ENCODE measurements at places on chromosomes 7 and 10.

DNA sequence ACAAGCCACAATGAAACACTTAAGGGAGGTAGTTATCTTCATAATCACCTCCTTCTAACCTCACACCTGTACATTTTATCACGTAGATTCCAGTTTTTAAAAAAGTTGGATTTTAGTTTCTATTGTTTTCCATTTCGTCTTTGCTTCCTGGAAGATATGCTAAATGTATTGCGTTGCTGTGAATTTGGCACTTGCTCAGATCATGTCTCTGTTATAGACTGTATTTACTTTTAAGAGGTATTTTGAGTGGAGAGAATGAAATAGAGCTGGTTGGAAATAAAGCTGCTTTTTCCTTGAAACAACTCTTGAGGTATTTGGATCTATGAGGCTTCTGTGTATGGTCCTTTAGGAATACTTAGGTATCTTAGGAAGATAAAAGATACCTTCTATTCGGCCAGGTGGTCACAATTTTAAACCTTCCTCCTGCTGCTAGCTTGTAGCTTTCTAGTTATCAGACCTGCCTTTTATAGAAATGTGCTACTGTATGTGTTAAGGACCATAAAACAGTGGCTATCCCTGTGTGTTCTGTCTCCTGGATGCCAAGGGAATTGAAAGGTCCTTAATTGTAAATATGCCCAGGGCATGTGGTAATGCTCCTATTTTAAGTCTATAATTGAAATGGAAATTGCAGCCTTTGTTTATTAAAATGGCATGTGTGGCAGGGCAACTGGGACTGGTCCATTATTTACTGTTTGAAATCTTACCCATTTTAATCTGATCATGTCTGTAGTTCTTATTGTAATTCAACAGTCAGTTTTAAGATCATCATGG, 147.7 kb downstream of the SND1 start:
- no peak for DNase-seq

- DNase-seq: peak; percentile 71
Measured at GRCh38 chr7:4830176-4830575, 31.7 kb downstream of the PAPOLB start.

DNA sequence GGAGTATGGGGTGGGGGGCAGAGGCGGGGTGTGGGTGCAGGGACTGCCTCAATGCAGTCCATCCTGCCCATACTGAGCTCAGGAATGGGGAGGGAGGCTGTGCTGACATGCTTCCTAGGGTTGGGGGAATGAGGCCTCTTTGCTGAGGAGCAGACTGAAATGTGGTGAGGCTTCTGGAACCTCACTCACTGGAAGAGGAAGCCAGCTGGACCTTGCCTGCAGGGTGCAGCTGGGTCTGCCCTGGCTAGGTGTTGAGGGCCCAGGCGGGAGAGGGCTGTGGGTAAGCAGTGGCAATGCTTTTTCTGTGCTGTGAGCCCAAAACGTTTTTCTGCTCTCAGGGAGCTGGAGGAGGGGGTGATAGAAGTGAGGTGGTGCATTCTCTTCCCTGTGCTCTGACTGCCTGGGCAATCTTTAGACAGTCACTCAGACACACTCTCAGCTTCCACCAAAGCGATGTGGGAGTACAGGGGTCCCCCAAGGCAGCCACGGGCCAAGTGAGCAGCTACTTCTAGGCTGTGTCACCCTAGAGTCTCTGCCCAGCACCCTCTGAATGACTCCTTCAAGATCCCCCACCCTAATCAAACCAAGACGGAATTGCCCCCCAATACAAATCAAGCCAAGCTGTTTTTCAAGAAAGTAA, 41.1 kb upstream of the BMPR1A start:
- DNase-seq: no peak

DNA sequence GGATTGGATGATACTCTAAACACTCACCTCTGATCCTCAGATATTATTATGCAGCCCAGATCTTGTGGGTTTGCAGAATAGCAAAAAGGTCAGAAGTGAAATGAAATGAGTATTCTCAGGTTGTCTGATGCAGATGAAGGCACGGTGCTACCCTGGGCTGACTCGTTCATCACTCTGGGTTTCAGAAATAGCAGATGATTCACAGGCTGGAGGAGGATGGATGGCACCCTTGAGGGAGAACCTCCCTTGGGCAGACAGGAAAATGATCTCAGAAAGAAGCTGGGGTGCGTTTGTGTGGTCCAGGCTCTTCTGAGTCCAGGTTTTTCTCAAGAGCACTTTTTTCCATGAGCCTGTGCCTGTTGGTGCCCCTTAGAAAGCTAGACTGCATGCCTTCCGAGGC, 515.8 kb upstream of the MKI67 start:
- no peak for DNase-seq

GRCh38 chr7:144027070-144027469, 21.7 kb upstream of the OR2A5 start:
- no peak for DNase-seq

- DNase-seq: no peak
Measured at GRCh38 chr10:125699562-125700143, 16.7 kb upstream of the TEX36 start.

GRCh38 chr10:86316274-86316835, 50.2 kb downstream of the GRID1 start:
- DNase-seq: no peak

DNA sequence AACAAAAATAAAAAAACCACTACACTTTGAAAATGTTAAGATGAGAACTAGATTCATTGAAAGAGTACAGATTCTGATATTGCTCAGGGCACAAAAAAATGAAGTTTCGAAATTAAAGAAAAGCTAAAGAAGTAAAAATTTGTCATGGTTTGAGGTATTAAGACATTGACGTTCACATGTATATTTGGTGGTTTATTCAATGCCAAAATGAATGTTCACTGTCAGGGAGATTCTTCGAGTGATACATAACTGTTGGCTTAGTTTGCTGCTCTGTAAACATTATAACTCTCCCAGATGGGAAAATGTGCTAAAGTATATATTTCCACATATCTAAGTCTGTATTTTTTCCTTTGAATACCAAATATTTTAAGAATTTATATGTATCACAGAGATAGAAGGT, 345.0 kb downstream of the SEMA3D start:
- no peak for DNase-seq

- no peak for DNase-seq
Measured at GRCh38 chr7:82623812-82624211, 180.2 kb upstream of the CACNA2D1 start.

- peak; percentile 43 for DNase-seq
Measured at GRCh38 chr10:110409926-110410325, 87.8 kb upstream of the DUSP5 start.

DNA sequence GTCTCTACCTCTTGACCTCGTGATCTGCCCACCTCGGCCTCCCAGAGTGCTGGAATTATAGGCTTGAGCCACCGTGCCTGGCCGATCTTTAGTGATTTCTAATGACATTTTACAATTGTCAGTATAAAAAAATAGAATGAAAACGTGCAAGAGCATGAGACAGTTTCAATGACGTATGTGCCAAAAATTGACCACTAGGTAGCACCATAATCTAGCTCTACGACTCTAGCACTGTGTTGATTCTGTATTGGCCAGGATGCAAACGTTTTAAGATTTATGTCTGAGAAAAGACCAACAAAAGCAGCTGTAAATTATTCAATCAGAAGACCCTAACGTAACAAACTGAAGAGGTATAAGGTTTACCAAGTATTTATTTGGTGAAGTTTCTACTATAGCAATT, 25.4 kb upstream of the EXOC6 start:
- DNase-seq: no peak

GRCh38 chr10:77817541-77817940, 109.0 kb downstream of the DLG5 start:
- DNase-seq: no peak

- no peak for DNase-seq
Measured at GRCh38 chr10:128475686-128476367, 349.6 kb upstream of the MKI67 start.

- no peak for DNase-seq
Measured at GRCh38 chr10:124183617-124184016, 90.2 kb upstream of the CHST15 start.

DNA sequence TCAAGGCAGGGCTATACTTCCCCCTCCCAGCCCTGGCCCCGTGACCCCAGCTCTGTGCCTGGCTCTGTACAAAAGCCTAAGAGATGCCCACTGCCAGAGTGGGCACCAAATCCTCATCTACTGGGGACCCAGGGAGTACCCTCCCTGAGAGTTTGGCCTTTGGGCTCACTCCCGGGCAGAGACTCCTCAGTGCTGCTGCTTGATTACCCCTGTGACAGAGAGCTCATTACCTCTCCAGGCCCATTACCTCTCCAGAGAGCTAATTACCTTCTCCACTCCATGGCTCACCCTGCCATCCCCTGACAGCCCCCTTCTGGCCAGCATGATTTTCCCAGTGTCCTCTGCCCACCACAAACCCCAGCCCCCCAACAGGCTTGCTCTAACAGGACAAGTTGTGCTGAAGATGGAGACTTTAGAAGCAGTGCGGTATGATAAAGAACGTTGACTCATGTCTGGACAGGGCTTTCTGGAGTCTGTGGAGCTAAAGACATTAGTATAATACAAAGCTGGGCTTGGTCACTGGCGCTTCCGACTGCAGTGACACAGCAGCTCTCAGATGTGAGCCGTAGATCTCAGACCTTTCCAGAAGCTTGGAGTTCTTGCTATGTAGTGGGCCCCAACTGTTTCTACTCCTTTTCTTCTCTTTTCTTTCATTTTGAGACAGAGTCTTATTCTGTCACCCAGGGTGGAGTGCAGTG, 111.3 kb upstream of the KCTD7 start:
- DNase-seq: no peak

GRCh38 chr7:35523292-35523691, 171.6 kb downstream of the HERPUD2 start:
- DNase-seq: no peak

GRCh38 chr10:29623797-29624196, 11.0 kb downstream of the SVIL start:
- DNase-seq: no peak

GRCh38 chr7:1994931-1995330, 237.8 kb downstream of the MAD1L1 start:
- no peak for DNase-seq

DNA sequence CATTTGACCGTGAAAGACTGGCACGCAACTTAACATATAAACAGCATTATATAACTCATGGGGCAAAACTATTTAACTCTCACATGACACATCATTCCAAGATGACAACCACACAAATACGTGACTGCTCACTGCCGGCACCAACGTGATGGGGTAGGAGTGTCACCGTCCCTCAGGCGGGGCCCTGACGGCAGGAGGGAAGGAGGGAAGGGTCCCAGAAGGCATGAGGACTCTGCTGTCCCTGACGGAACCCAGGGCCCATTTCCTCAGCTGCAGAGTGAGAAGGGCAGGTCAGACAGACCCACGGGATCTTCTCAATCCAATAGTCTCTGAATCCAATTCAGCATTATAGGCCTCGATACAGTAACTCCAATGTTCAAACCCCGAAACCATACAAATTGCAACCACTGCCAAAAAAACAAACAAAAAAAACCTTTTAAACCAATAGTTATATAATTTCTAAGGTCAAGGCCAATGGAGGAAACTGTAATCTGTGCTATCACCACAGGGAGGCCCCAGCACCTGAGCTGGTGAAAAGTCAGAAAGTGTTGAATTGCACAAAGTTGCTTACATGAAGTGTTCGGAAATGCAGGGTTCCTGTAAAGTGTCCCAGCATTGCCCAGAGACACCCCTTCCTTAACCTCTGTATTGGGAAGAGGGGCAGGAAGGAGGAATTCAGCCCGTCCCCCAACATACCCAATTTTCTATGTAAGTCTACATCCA, 137.4 kb downstream of the TNS3 start:
- DNase-seq: peak; percentile 36

GRCh38 chr7:58316-58715, 134.1 kb upstream of the FAM20C start:
- DNase-seq: no peak

GRCh38 chr10:119343011-119343601, 135.7 kb downstream of the GRK5 start:
- no peak for DNase-seq

DNA sequence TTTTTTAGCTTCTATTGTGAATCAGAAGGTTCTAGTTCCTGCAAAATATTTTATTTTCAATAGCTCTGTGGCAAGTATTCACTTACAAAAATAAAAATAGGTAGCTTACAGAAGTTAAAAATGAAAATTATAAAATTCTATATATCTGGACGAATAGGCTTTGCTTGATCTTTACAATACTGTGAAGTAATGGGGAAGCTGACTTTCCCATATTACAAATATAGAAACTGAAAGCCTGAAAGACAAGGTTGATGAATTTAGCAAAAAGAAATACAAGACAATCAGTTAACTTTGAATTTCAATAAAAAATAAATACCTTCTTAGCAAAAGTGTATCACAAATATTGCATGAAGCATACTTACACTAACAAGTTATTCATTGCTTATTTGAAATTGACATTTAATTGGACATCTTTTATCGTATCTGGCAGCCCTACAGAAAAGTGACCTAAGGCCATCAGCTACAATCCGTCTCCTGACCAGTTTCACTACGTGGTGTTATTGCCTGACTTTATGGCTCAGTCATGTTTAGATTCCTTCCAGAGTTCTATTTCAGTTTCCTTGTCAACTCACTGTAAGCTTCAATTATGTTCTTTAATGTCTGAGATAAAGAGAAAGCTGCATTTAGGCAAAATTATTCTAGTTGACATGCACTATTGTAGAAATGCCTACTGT, 310.5 kb upstream of the HGF start:
- DNase-seq: no peak

DNA sequence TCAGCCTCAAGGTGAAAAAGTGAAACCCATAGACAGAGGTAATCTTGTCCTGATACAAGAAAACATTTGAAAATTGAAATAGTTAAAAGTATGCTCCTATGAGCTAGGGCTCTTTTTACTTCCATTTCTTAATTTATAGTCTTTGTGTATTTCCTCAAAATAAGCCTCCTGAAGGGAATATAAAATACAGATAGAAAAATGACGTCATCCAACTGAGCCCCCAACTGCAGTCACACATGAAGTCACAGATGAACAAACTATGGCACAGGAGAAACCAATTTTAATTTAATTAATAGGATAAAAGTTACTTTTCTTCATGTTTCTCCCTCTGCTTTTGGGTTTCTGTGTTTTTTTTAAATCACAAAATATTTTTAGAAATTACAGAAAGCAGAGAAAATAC, 280.3 kb downstream of the HTR7 start:
- no peak for DNase-seq

GRCh38 chr7:39700932-39701331, 77.6 kb downstream of the RALA start:
- no peak for DNase-seq

DNA sequence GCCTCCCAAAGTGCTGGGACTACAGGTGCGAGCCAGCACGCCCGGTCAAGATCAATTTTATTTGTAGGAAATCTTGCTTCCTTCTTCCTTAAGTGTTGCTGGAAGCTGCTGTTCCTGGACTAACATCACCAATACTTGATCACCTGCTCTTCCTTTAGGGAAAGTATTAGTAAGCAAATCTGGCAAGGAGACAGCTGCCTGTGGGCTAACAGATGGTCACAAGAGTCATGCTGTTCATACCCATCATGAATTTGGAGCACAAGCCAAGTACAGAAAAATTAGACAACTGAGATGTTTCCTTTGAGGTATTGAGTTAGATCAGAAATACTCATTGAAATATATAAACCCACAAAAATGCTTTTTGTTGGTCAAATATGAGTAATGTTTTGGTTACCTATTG, 27.9 kb downstream of the BAIAP2L1 start:
- no peak for DNase-seq

- peak; percentile 93 for DNase-seq
Measured at GRCh38 chr10:102399217-102400021, 3.9 kb downstream of the NFKB2 start.

Data from GM12891 (cell line).